ENCODE measurements at places on chromosomes 7 and 10. TPM values are rescaled to one million over a fixed set of nuclear protein-coding genes. Genes with fewer than 3 reads are reported as not detected.

IKZF1 gene
- total RNA-seq = 7.8 TPM

GRCh38 chr7:23653942-23654341, 26.1 kb upstream of the FAM221A start:
- DNase-seq = no peak

- DNase-seq = no peak
Observed at GRCh38 chr10:104406715-104407650, 53.4 kb downstream of the CFAP58 start.

ZNF804B gene
- 1.2 TPM for total RNA-seq

RPA3 gene
- total RNA-seq = 21.6 TPM

SSBP1 gene
- total RNA-seq = 124 TPM

TMEM72 gene
- not detected for total RNA-seq

DNA sequence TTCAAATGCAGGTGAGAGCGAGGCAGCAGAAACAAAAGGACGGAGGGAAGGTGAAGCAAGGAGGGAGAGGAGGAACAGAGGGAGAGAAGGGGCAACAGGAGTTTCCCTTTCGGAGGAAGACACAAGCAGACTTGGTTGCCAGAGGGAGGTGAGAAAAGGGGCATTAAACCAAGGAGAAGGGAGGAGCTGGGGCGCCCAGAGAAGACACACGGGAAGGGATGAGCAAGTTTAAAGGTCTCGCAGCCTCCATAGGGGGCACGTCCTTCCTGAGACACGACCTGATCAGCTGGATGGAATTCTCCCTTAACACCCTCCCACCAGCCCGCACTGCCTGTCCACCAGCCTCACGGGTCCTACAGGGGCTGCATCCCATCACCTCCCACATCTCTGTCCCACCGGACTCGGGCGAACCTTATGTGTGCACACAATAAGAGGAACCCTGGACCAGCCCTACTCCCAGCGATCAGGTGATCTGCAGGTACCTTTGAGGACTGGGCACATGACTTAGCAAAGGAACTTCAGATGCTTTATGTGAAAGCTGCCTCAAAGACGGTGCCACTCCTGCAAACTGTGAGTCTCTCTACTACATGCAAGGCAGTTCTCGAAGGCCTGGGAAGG, 251.2 kb downstream of the TNS3 start:
- DNase-seq = no peak

TBC1D12 gene
- total RNA-seq = 52.9 TPM

DNA sequence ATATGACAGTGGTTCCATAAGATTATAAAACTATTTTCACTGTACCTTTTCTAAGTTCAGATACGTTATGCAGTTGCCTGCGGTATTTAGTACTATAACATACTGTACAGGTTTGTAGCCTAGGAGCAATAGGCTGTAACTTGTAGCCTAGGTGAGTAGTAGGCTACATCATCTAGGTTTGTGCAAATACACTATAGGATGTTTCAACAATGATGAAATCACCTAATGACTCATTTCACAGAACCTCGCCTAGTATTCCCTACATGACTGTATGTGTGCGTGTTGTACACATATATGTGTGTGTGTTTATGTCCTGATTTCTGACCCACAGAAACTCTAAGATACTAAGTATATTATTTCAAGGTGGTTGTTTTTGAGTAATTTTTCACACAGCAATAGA, 139.0 kb downstream of the HERPUD2 start:
- no peak for DNase-seq

- no peak for DNase-seq
Observed at GRCh38 chr10:77849039-77849664, 77.4 kb downstream of the DLG5 start.

DNA sequence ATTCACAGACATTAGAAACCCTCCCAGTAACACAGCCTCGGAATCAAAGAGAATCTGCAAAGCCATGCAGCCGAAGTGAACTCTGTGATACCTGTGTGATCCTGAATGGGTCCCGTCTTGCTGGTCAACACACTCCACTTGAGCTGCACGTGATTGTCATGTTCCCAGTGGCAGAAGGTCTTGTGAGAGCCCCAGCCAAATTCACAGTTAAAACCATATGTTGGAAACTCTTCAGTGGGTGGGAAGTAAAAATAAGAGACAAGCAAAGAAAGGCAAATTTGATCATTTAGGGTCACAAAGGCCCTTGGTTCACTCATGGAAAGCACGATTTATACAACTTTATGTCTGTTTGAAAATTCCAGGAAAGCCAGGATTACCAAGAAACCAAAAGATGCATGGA, 142.3 kb downstream of the NRP1 start:
- no peak for DNase-seq

DNA sequence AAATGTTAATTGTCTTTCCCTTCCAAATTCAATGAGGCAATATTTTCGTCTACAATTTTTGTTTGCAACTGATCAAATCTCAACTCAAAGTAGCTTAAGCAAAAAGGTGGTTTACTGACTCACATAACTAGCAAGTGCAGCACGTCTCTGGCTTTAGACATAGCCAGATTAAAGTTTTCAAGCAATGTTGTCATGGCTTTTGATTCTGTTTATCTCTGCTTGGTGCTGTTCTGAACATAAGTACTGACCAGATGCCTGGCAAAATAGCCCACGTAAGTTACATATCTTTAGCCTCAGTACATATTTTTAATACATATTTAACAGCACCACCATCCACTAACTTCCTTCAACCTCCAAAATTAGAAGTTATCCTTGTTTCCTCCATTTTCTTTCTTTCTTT, 877.9 kb downstream of the KCNMA1 start:
- no peak for DNase-seq

ZNF37A gene
- 40.1 TPM for total RNA-seq

DNA sequence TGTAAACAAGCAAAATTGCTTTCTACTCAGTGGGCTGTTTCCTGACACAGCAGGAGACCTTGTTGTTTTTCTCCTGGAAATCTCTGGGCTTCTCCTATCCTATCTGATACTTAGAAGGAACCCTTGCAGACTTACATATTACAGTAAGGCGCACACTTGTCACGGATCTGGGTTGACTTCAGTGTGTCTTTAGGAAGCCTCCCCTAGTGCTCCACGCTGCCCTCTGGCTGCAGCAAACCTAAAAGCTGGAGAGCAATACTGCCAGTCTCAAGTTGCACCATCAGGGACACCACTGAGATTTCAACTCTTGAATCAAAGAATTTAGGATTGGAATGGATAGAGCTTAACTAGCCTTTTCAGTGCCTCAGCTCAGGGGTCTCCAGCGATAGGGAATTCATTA, 495.3 kb downstream of the LRMDA start:
- DNase-seq = no peak

GRCh38 chr10:43130770-43131171, 7.5 kb upstream of the CSGALNACT2 start:
- no peak for DNase-seq

DNA sequence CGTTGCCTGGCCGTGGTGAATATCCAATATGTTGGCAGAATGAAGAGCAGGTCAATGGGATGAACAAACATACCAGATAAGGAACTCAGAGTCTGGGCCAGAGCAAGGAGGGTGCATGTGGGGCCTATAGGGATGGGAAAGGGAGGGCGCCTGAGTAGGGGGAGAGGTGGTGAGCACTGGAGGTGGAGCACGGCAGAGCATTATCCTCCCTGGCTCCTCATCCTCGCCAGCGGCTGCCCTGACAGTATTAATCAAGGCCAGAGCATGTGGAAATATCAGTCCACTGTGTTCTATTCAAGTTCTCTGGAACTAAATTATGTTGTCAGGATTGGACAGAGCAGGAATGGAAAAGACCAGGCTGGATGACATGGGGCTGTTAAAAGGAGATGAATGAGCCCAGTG, 254.8 kb upstream of the ZMIZ1 start:
- no peak for DNase-seq

DNA sequence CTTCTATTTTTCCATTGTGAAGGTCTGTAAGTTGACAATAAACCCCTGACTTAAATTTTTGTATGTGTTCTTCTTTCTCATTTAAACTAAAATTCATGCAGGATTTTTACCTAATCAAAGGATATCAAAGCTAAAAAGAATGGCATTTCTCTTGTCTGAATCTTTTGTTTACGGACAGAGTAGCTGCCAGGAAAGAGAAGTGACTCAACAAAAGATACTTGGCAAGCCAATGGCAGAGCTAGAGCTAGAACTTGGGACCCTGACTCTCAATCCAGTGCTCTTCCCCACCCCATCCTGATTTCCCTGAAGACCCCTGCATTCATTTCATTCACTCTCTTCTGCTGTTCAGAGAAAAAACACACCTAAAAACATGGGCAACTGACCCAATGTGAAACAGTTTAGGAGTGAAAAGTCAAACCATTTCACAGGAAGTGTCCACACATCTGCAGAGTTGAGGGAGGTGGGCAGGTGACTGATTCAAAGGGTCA, 40.2 kb upstream of the PDLIM1 start:
- no peak for DNase-seq

COG5 gene
- 79.4 TPM for total RNA-seq

GRCh38 chr7:54336800-54337199, 205.4 kb upstream of the VSTM2A start:
- no peak for DNase-seq

DNA sequence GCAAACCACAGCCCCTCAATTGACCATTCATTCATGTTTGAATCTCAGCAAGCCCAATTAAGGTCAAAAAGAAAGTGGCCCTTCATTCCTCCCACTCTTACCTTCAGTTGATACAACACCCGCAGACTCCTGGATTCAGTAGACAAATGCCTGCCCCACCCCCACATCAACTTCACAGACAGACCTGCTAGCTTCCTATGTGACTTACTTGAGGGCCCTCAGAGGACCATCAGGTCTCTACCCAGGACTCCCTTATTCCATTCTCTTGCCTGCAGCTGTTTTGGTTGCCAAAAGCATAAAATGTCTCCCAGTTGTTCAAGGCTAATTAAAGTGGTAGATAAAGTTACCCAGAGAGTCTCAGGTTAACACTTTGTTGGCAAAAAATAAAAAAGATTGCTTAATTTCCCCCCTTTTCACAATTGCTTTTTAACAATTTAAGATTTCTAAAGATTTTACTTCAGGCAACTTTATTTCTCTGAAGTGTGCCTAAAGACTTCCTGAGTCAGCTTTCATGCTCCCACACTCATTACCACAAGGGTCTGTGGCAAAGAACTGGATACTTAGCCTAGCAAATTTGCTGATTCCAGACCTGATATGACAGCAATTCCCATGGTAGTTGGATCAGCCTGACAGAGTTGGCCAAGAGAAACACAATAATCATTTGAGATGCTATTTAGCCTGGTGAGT, 3.3 kb upstream of the MTERF1 start:
- no peak for DNase-seq

DNA sequence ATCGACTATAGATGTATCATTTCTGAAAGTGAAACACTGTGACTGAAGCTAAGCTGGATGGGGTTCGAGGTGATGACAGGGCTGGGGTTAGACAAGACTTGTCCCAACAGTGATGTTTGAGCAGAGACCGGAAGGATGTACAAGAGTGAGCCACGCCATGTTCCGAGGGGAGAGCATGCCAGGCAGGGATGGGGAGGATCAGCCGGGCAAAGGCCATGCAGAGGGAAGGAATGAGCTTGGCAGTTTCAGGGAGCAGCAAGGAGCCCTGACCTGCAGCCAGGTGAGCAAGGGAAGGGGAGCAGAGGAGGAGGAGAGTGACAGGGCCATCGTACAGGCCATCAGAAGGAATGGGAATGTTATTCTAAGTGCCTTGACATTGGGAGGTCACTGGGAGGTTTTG, 114.9 kb upstream of the GPR26 start:
- no peak for DNase-seq
